ENCODE measurements at places on chromosomes 4 and X. TPM values are rescaled to one million over a fixed set of nuclear protein-coding genes. Genes with fewer than 3 reads are reported as not detected.
A peak's percentile ranks its signal among the peaks of the same experiment; 100 is the strongest.

AREG gene
- total RNA-seq = 0.45 TPM

AP1S2 gene
- total RNA-seq = 22.3 TPM

MAGEC1 gene
- 0.15 TPM for total RNA-seq

- peaks cover 6% of the 10 kb centered on the region for H3K27me3 ChIP-seq
- H3K4me3 ChIP-seq = peak overlapping the region; percentile 69
- no peak overlapping the region for H3K27ac ChIP-seq
- no peaks in the 10 kb centered on the region for H3K4me1 ChIP-seq
- DNase-seq = no peak
- H3K36me3 ChIP-seq = no peaks in the 10 kb centered on the region
Measured at GRCh38 chrX:40952855-40953254, 132.4 kb upstream of the USP9X start.
